ENCODE measurements at places on chromosomes 3 and 15.
A peak's percentile ranks its signal among the peaks of the same experiment; 100 is the strongest.

GRCh38 chr3:47658444-47658843 is 79.8 kb upstream of the CSPG5 start:
- DNase-seq = no peak

GRCh38 chr3:29416514-29416913 is 135.6 kb downstream of the RBMS3 start:
- DNase-seq = no peak

DNA sequence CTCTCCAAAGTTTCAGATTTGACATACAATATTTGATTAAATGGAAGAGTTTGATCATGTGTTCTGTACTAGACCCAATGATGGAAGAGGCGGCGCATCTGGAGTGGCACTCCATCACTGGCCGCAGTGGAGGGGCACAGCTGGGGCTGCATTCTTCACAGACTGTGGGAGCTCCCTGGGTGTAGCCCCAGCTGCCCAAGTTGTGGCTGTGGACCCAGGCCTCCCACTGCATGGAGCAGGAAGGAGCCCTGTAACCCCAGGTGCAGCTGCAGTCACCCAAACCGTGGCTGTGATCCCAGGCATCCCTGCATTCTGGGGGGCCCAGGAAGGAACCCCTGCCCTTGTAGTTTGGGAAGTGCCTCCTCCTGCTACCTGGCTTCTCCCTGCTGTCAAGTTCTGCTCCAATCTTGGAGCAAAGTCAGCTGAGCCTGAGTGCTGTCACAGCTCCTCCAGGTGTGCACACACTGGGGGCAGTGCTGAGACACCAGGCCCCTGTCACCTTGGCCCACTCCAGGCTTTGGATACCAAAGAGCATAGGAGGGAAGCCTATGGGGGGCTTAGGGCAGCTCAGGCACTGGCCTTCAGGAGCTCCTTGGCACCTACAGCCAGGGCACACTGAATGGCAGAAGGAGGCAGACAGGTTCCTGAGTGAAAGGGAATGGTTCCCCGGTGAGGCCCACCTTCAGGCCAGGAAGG is 651.9 kb upstream of the BCHE start:
- DNase-seq = no peak

DNA sequence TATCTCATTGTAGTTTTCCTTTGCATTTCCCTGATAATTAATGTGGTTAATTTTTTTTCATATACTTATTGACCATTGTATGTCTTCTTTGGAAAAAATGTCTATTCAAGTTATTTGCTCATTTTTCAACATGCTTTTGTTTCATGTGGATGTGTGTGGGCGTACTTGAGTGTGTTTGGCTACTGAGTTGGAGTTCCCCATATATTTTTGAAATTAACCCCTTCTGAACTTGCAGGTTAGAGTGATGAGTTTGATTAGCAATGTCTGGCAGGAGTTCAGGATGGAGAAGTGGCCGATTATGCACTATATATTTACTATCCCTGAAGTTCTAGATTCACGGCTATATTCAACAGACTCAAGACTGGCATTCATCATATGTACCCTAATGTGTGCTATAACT is 250.4 kb upstream of the TTC14 start:
- DNase-seq = no peak

DNA sequence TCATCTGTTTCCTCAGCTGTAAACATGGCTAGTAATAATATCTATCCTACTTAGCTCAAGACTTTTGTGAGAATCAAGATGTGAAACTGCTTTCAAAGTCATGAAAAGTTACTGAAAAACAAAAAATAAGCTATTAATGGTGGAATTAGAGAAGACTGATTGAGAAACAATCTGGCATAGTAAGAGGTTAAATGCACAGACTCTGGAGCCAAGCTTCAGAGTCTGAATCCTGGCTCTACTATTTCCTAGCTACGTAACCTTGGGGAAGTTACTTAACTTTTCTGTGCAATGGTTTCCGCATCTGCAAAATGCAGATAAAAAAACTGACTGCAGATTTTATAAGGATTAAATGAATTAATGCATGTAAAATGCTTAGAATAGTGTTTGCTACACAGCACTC is 28.8 kb downstream of the LRRFIP2 start:
- no peak for DNase-seq

- DNase-seq = no peak
These were observed 116.5 kb downstream of the NEK10 start for GRCh38 chr3:27252646-27253045.

DNA sequence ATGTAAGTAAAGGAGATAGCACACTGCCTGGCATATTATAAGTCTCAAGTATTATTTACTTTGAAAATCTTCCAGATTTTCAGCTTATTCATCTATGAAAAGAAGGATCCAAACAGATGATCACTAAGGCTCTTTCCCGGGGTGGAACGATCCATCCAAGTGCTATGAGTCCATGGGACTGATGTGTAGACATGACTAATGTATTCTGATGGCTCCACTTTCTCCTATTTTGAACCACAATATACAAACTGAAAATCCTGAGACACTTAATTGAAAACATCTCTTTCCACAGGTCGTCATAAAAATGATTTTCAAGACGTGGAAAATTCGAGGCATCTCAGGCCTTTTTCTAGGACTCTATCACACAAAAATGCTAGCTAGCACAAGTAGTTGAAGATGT is 33.4 kb upstream of the CHRM5 start:
- DNase-seq = no peak

GRCh38 chr3:116443191-116443661 is 2.1 kb downstream of the LSAMP start:
- DNase-seq = no peak

DNA sequence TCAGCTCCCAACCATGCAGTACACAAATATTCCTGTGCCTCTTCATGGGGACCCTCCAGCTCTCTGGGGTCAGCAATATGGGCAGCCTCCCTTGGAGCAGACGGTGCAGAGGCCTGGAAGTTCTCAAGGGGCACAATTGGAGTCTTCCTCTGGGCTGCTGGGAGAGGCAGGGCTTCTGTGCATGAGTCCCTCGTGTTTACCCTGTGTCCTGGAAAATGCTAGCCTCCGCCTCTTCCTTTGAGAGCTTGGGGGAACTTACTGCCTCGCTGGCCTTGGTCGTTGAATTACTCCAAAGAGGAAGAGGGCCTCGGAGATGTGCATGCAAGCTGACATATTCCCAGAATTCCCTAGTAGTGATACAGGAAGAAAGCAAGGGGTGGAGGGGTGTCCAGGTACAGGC is 284.4 kb upstream of the IGF1R start:
- no peak for DNase-seq

GRCh38 chr3:142353571-142353970 is 94.3 kb downstream of the XRN1 start:
- no peak for DNase-seq

GRCh38 chr15:22944651-22945050 is 35.5 kb downstream of the CYFIP1 start:
- DNase-seq = no peak

GRCh38 chr3:141804778-141805639 is 41.8 kb downstream of the GRK7 start:
- no peak for DNase-seq

DNA sequence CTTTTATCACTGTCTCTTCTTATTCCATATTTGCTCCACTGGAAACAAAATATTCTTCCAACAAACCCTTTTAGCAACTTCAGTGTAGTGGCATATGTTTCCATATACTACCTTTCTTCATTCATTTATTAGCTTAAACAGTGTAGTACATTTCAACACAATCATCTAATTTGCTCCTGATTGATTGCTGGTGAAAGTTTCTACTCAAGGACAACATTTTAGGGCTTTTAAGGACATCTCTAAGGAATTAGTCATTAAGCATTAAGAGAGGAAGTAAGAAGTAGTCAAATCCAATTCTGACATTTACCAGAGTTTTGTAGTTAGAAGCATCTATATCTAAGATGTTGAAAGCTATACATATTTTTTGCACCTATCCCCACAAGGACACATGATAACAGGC is 55.8 kb downstream of the RSRC1 start:
- no peak for DNase-seq

GRCh38 chr3:162213956-162214355 is 717.3 kb downstream of the OTOL1 start:
- no peak for DNase-seq

DNA sequence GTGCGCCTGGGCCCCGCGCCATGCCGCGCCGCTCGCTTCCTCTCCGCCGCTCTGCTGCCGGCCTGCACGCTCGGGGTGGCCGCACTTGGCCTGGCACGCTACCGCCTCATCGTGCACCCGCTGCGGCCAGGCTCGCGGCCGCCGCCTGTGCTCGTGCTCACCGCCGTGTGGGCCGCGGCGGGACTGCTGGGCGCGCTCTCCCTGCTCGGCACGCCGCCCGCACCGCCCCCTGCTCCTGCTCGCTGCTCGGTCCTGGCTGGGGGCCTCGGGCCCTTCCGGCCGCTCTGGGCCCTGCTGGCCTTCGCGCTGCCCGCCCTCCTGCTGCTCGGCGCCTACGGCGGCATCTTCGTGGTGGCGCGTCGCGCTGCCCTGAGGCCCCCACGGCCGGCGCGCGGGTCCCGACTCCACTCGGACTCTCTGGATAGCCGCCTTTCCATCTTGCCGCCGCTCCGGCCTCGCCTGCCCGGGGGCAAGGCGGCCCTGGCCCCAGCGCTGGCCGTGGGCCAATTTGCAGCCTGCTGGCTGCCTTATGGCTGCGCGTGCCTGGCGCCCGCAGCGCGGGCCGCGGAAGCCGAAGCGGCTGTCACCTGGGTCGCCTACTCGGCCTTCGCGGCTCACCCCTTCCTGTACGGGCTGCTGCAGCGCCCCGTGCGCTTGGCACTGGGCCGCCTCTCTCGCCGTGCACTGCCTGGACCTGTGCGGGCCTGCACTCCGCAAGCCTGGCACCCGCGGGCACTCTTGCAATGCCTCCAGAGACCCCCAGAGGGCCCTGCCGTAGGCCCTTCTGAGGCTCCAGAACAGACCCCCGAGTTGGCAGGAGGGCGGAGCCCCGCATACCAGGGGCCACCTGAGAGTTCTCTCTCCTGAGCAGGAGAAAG is 951 bp downstream of the GPR62 start:
- DNase-seq = peak; percentile 60

- no peak for DNase-seq
These were observed 226.8 kb downstream of the DTWD1 start for GRCh38 chr15:49847423-49848281.

GRCh38 chr3:175255698-175256097 is 396.6 kb downstream of the NAALADL2 start:
- DNase-seq = no peak

DNA sequence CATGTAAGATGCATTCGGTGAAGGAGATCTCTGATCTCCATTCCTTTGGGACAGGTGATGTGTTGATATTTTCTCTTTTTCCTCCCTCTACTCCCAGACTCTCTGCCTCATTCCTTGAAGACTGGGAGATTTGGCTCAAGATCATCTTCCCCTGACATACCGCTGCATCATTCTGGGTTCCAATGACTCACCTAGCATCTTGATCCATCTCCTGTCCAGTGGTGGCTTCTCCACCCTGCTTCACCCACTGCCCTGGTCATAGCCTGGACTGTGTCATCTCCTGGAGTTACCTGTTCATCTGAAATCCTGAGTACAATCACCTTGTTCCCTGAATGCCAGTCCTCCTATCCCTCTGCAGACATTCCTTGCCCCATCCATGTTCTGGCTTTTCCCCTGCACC is 57.4 kb upstream of the TRAK1 start:
- no peak for DNase-seq
